ENCODE measurements at places on chromosomes 6 and 20.

- no peak for DNase-seq
Observed at GRCh38 chr20:2693286-2694007, 867 bp downstream of the EBF4 start.

GRCh38 chr6:1395506-1395905 lies 6.1 kb downstream of the FOXF2 start:
- no peak for DNase-seq

DNA sequence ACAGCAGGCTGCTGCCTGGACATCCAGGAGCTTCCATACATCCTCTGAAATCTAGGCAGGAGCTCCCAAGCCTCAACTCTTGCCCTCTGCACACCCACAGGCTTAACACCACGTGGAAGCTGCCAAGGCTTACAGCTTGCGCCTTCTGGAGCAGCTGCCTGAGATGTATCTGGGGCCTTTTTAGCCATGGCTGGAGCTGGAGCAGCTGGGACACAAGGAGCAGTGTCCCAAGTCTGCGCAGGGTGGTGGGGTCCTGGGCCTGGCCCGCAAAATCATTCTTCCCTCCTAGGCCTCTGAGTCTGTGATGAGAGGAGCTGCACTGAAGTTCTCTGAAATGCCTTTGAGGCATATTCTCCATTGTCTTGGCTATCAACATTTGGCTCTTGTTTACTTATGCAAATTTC lies 255.0 kb downstream of the DLL1 start:
- no peak for DNase-seq

GRCh38 chr6:169156108-169156792 lies 97.4 kb downstream of the THBS2 start:
- no peak for DNase-seq

- DNase-seq = no peak
Observed at GRCh38 chr20:46546298-46546697, 4.2 kb downstream of the OCSTAMP start.

GRCh38 chr6:48714699-48715098 lies 603.7 kb upstream of the PTCHD4 start:
- no peak for DNase-seq

- no peak for DNase-seq
Observed at GRCh38 chr6:163406366-163406765, 8.2 kb upstream of the QKI start.

GRCh38 chr6:144327081-144327480 lies 41.9 kb downstream of the UTRN start:
- no peak for DNase-seq

GRCh38 chr6:129708496-129709195 lies 1.3 kb downstream of the ARHGAP18 start:
- DNase-seq = no peak

Measured in kidney tubule cell (primary cell).